BJ (cell line): ENCODE measurements at places on chromosomes 12 and 14. TPM values are rescaled to one million over a fixed set of nuclear protein-coding genes. Genes with fewer than 3 reads are reported as not detected.

The FSCB gene
- polyA plus RNA-seq, result not detected in 2 replicates

The ETFBKMT gene
- 0.94 and 1.5 TPM in 2 replicates for polyA plus RNA-seq

The SLC6A12 gene
- polyA plus RNA-seq, result not detected in 2 replicates

The KRT2 gene
- not detected in 2 replicates for polyA plus RNA-seq

The TMEM119 gene
- 57.2 and 80.6 TPM in 2 replicates for polyA plus RNA-seq

The ALKBH2 gene
- polyA plus RNA-seq, result 19.6 and 23.3 TPM in 2 replicates

The SCNN1A gene
- 0.18 and 0.36 TPM in 2 replicates for polyA plus RNA-seq

The MYF5 gene
- not detected in 2 replicates for polyA plus RNA-seq

The TAS2R19 gene
- polyA plus RNA-seq, result 0.33 and 0.48 TPM in 2 replicates

The CSAD gene
- polyA plus RNA-seq, result 27.3 and 30.7 TPM in 2 replicates

GRCh38 chr14:54776361-54777001 is 126.1 kb downstream of the GCH1 start:
- DNase-seq, result no peak

- DNase-seq, result no peak
These were observed 7.0 kb downstream of the APOLD1 start for GRCh38 chr12:12792421-12792820.

- peak; percentile 13 for DNase-seq
These were observed 32.4 kb downstream of the AK7 start for GRCh38 chr14:96424109-96424989.

DNA sequence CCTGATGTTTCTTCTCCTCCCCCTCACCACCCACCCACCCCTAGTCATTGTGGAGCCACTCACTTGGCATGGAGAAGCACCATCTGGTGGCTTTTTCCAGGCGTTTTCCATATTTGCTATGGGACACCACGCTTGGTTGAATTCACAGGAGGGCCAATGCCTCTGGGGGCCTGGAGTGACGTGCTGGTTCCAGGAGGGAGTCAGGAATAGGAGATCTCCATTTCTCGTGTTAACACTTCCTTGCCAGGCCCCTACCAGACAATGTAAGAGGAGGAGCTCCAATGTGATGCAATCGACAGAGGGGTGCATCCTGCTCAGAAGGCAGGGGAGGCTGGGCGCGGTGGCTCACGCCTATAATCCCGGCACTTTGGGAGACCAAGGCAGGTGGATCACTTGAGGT is 21.6 kb upstream of the TESC start:
- no peak for DNase-seq

- DNase-seq, result no peak
These were observed 222.8 kb downstream of the C12orf42 start for GRCh38 chr12:103272949-103273348.

DNA sequence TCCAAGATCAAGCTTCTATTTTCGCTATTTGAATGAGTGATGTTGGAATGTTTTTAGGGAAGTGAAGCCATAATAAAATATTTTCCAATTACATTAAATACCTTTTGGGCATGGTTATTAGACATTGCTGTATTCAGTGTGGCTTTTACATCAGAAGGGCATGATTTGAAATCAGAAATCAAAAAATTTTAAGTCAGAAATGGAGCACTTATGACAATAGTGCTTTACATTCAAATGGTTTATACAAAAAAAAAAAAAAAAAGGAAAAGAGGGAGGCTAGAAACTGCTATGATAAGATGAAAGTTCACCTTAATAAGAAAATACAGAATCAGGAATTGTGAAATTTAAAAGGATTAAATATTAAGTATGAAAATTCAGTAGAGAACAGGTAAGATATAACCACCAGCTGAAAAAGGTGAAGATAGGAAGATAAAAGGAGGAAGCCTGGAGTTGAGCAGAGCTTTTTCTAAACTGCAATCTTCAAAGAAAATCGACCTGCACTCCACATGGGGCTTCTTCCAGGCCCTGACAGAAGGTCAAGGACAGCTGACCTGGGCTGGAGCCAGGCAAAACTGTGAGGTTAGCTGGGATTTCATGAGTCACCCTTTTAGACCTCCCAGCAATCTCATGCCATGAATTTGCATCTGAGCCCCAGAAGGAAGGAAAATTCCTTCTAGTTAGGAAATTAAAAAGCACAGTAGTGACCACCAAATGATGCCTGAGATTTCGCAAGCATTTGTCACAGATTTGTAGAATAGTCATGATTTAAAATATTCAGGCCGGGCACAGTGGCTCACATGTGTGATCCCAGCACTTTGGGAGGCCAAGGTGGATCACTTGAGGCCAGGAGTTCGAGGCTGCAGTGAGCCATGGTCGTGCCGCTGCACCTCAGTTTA is 23.4 kb upstream of the BMP4 start:
- DNase-seq, result peak; percentile 70

DNA sequence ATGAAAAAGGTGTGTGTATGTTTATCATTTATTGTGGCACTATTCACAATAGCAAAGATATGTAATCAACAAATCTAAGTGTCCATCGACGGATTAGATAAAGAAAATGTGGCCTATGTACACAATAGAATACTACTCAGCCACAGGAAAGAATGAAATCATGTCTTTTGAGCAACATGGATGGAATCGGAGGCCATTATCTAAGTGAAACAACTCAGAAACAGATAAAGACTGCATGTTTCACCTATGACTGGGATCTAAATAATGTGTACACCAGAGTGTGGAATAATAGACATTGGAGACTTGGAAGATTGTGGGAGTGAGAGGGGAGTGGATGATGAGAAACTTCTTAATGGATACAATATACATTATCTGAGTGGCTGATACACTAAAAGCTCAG is 44.0 kb downstream of the CCER1 start:
- no peak for DNase-seq

GRCh38 chr12:58301730-58302122 is 360.4 kb downstream of the ATP23 start:
- DNase-seq, result no peak

GRCh38 chr14:74832849-74833248 is 43.1 kb downstream of the PROX2 start:
- DNase-seq, result no peak

- no peak for DNase-seq
These were observed 204.1 kb downstream of the CACNA1C start for GRCh38 chr12:2256915-2257314.

DNA sequence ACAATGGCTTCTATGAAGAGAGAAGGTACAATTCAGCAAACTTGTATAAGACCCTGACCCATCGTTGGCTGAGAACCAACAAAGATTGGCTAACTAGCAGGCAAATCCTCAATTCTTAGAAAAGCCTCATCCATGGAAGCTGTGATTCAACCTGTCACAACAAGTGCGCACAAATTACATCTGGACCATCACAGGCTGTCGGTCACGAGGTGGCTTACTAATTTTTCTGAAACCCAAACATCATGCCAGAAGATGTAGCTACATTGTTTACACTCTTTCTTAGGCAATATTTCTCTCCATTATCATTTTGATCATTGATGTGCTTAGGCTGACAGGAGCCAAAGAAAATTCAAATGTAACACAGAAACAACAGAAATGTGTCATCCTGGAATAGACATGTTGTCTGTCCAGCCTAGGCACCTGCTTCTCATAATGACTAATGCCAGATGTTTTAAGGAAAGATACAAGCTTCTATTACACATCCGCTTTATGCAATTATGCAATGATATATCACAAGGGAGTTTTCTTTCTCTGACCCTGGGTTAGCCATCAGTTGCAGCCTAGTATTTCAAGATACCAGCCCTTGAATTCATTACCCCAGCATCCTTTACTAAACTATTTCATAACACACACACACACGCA is 92.9 kb upstream of the DIO2 start:
- DNase-seq, result no peak

DNA sequence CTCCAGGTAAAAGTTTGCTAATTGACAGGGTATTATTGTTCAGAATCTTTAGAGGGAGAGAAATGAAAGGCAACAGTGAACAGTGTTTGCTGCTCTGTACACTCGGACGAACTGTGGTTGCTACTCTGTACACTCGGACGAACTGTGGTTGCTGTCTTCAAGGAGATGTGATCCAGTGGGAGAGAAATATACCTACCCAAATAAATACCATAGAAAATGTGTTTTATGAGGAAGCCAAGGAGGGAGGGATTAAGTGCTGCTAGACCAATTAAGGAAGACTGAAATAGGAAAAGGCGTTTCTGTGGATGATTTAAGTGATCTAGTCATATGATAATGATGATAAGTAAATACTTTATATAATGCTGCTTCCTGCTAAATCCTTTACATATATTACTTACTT is 2.7 kb downstream of the STK38L start:
- no peak for DNase-seq

DNA sequence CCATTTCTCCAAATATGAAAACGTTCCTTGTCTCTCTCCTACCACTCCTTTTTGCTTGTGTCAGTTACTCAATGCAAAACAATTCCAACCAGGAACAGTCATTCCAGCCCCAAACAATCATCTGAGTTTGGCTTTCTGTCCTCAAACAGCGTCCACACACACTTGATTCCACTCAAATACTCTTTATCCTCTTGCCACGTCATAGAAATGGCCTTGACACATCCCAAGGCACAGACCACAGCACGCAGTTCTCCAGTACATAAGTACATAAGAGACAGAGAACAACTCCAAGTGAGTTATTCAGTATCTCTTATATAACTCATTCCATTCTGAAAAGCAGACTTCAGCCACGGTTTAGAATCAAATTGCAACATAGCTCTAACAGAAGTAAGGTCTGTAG is 299.2 kb downstream of the RPS29 start:
- no peak for DNase-seq

GRCh38 chr12:50642761-50643160 is 121.1 kb upstream of the ATF1 start:
- no peak for DNase-seq

- no peak for DNase-seq
These were observed 33.1 kb downstream of the CAMKK2 start for GRCh38 chr12:121263206-121263935.

GRCh38 chr12:79344855-79345847 is 345.6 kb downstream of the PAWR start:
- no peak for DNase-seq

- peak; percentile 96 for DNase-seq
These were observed 212.0 kb downstream of the CACNA1C start for GRCh38 chr12:2264651-2265232.

DNA sequence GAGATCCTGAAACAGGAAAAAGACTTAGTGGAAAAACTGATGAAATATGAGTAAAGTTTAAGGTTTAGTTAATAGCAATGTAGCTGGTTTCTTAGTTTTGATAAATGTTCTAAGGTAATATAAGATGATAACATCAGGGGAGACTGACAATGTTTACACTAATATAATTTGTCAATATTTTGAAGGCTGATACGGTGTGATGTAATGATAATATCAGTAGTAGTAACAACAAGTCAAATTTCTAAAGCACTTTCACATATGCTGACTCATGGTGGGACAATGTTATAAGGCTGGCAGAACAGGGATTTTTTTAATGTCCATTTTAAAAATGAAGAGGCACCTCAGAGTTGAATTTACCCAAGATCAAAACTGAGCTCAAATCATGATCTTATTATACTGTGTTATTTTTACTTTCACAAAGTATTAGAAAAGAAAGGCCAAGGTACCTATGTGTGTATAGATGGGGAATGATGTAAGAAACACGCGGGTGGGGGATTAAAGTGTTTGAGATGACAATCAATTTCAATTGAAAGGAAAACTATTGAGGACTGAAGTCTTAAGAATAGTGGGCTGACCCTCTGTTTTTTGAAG is 2.4 kb upstream of the FLRT2 start:
- DNase-seq, result no peak
